NCI-H1930 (cell line): ENCODE measurements at places on chromosomes 16 and 17.

DNA sequence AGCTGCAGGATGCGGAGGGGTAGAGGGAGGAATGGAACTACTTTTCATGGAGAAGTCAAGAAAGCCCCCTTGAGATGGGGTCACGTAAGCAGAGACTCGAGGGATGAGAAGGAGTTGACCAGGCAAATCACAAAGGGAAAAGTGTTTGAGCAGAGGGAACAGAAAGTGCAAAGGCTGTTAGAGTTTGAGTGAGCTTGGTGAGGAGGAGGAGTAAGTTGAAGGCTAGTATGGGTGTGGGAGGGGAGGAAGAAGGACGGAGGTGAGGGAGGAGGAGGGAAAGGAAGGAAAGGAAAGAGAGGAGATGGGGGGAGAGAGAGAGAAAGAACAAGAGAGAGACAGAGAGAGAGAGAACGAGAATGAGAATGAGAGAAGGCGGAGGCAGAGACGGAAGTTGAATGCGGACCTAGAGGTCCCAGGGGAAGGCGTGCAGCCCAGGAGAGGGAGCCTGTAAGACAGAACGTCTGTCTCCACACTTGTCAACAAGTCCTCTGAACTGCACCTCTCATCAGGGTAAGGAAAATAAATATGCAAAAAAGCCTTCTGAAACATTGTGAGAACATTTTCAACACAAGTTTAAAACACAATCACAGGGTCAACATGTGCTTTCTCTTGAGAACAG is 279.8 kb upstream of the EEF2KMT start:
- no peak for DNase-seq

GRCh38 chr17:54864636-54865356 is 35.9 kb upstream of the TOM1L1 start:
- DNase-seq, result no peak

DNA sequence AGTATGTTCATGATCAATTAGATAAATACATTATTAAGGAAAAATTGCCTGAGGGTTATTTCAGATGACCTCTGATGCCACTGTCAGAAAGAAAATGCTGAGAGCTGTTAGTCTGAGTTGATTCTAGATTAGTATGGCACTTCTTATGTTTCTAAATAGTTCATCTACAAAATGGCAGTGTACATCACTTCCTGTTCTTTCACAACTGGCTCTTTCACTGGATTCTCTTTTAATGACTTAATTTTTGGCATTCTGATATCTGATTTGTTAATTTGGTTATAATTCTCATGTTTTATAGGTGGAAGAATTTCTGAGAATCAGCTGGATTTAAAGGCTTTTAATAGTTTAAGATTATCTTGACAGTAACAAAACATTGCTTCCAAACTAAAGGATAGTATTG is 3.3 kb downstream of the TAOK1 start:
- DNase-seq, result no peak

DNA sequence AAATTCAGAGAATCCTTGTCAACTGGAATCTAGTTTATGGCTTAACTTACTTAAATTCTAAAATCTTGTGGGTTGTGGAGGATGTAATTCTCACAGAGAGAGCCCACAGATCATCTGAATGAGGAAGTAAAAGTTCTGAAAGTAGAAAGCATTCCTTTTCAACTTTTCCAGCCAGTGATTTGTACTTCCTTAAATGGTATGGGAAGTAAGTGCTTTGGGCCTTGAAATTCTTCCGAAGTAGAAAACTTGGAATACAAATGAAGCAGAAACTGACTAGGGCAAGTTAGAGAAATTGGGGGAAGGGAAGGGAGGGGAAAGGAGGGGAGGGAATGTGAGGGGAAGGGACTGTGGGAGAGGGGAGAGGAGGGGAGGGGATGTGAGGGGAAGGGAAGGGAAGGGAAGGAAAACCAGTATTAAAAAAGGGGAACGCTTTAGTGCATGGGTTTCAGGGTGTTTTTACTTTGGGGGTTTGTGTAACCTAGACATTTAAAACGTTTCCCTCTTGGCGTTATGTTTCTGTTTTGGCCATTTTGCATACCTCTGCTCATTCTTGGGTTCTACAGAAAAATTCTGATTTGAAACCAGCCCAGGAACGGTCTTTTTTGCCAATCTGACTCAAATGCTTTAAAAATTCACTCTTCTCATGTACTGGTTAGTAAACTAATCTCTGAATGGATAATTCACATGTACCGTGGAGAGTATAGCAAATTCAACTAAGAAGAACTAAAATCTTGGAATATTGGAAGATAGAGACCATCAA is 15.5 kb upstream of the SNTB2 start:
- no peak for DNase-seq

GRCh38 chr16:595942-596735 is 6.3 kb downstream of the RAB40C start:
- no peak for DNase-seq

DNA sequence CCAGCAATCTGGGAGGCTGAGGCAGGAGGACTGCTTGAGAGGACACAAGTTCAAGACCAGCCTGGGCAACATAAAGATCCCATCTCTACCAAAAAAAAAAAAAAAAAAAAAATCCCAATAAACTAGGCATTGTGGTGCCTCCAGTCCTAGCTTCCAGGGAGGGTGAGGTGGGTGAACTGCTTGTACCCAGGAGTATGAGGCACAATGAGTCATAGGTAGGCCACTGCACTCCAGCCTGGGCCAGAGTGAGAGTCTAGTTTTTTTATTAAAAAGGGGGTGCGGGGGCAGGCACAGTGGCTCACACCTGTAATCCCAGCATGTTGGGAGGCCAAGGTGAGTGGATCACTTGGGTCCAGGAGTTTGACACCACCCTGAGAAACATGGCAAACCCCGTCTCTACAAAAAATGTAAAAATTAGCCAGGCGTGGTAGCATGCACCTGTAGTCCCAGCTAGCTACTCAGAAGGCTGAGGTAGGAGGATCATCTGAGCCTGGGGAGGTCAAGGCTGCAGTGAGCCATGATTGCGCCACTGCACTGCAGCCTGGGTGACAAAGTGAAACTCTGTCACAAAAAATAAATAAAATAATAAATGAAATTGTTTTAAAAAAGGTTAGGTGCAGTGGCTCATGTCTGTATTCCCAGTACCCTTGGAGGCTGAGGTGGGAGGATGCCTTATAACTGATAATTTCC is 7.8 kb upstream of the CHST6 start:
- DNase-seq, result no peak

DNA sequence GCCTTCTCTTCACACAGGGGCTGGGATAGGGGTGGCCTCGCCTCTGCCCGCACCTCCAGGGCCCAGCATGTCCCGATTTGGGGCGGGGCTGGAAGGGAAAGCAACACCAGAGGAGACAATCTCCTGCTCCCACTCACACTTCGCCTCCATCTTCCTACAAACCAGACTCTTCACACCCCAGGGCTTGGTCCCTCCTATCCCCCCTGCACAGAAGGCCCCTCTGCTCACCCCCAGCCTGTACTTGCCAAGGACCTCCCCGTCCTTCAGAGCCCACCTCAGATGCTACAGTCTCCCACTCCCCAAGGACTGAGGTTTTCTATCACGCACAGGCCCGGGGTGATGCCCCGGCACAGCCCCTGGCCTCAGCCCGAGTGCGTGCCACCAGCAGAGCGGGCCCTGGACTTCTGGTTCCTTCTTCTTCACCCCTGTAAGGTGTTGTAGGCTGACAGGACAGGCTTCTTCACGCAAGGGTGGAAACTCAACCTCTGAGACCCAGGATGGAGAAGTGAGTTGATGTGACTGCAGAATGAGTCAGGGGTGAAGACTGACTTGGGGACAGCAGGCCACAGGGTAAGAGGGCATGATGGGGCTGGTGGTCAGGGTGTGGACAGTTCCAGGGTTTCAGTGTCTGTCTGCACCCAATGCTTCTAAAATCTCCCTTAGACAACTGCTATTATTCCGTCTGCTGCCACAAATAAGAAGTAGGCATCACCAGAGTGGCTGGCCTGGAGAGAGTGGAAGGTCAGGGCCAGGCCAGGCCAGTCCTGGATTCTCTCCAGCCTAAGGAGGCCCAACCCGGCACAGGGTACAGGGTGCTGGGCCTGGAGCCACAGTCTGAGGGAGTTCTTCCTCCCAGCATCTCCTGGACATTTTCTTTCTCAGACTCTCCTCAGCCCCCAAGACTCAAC is 2.5 kb downstream of the ITGAE start:
- DNase-seq, result no peak

GRCh38 chr16:630815-631405 is at the start of gene WFIKKN1:
WFIKKN1 (plus strand) TSS chr16:630985; CDS start chr16:631254, 269 bp downstream.
- DNase-seq, result no peak

GRCh38 chr17:79136596-79136995 is 62.0 kb downstream of the ENGASE start:
- no peak for DNase-seq

DNA sequence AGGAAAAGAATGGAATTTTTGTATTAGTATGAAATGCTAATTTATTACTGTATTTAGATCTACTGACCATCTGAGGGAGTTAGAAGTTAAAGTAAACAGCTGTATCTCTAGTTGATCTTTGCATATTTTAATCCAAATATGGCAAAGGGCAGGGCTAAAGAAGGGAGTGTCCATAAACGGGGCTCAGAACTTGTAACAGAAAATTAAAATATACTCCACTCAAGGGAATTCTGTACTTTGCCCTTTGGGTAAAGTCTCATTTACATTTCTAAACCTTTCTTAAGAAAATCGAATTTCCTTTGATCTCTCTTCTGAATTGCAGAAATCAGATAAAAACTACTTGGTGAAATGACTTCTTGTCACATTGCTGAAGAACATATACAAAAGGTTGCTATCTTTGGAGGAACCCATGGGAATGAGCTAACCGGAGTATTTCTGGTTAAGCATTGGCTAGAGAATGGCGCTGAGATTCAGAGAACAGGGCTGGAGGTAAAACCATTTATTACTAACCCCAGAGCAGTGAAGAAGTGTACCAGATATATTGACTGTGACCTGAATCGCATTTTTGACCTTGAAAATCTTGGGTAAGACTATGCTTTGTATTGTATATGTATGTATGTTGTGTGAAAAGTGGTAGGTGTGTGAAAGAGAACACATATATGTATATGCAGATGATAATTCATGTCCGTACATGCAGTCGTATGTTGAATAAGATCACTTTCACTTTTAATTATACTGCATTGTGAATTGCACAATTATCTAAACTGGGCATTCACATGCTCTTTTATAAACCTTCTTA is at the start of gene ASPA:
Gene ASPA (plus strand): TSS at position 186 of the 799 bp plus-strand sequence. CDS start 163 bp downstream, at position 349.
- DNase-seq, result no peak

- DNase-seq, result no peak
Measured at GRCh38 chr16:85606904-85607303, 6.2 kb upstream of the GSE1 start.

GRCh38 chr16:26649381-26650045 is 417.2 kb upstream of the C16orf82 start:
- no peak for DNase-seq

DNA sequence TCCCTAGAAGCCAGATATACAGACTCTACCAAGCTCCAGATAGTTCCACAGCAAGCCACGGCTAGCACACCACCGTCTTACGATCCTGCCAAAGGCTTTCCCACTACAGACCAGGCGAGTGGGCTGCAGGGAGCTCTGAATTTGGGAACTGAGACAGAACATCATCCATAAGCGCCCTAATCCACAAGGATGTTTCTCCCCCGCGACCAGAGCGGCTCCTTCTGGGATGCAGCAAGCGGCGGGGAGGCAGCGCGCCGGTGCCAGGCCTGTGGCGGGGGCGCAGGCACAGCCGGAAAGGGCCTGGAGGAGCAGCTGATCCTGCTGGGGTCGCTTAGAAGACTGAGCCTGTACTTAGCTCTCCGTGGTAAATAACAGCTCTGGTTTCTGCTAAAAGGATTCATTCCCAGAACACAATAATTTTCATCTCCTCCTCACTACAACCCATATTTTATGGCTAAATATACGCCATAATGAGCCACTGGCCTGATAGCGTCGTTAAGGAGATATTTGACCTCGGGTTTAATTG is 16.2 kb upstream of the FOXF1 start:
- DNase-seq, result no peak

DNA sequence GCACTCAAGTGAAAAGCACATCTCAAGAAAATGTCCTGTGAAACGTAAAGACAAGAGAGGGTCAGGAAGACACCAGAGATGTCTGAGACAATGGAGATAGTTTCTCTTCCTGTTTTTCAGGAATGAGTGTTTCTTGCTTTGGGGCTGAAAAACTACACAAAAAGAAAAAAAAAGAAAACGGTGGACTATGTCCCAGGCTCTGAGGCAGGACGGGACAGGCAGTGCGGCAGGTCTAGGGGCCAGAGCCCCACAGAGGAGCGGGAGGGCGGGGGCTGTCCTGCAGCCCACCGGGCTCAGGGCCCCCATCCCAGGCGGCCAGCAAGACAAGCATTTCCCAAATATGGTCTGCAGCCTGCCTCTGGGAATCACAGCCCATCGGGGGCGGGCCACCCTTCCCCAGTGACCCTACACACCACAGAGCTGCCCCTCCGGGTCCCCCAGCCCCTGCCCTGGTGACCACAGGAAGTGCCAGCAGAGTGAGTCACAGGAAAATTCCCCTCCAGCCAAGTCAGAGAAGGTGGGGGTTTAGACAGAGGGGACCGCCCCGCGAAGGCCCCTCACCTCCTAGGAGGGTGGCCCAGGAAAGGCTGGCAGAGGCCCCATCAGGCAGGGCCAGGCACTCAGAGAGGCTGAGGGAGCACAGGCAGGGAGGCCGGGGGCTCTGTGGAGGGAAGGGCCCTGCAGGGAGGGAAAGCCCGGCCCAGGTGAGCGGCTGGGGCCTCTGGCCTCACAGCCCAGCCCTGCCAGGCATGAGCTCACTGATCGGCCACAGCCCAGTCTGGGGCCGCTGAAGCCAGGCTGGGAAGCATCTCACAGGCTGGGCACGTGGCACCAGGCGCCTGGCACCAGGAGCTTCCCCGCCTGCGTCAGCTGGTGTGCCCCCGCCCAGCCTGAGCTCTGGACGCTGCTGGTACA is 6.3 kb downstream of the BCAR1 start:
- DNase-seq, result no peak

DNA sequence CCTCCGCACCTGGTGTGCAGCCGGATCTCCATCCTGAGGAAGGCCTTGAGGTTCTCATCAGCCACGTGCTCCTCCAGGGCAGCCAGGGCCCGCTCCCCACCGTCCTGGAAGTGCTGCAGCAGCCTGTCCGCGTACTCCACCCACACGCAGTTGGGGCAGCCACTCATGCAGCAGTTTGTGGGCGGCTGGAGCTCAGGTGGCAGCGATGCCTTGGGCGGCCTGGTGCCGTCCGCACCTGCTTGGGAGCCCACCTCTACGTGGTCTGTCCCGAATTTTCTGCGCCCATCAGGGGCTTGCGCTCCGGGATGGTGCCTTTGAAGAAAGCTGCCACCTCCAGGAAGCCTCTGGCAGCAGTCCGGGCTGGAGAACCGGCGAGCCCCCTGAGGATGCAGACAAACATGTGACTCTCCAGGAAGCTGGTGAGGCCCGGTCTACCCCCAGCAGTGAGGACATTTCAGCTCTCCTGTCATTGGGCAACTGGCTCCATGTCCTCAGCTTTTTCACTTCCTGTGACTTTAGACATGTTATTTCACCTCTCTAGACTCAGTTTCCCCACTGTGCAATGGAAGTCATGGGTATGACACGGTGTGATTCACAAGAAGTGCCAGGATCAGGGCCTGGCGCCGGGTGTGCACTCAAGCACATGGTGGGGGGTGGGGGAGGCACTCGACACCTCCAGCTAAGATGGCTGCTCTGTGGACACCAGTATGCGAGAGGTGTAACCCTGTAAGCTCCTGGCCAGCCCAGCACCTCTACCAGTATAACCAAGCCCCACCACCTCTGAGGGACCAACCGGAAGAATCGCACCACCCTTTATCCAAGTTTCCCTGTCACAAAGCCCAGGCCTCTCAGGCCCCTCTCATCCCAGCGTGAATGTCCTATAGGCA is 957 bp downstream of the OXLD1 start:
- no peak for DNase-seq
